ENCODE measurements at places on chromosomes 13 and 19.

GRCh38 chr19:28936001-28936400, 276.9 kb downstream of the UQCRFS1 start:
- no peak for DNase-seq

DNA sequence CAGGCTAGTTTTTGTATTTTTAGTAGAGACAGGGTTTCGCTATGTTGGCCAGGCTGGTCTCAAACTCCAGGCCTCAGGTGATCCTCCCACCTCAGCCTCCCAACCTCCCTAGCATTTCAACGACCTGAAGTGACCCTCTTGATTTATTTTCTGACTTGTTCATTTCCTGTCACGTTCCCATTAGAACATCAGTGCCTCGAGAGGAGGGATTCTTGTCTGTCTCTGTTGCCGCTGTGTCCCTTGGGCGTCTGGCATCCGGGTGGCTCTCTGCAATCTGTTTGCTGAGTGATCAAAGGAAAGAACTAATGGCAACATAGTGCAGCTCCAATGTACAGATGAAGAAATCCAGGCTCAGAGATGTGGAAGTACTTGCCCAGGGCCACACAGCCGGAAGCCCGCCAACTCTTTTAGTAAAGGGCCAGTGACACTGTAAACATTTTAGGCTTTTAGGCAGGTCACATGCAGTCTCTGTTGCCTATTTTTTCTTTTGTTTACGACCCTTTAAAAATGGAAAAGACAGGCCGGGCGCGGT, 47.5 kb downstream of the NFIC start:
- no peak for DNase-seq

- DNase-seq, result no peak
Observed at GRCh38 chr13:40440990-40441820, 225.2 kb downstream of the FOXO1 start.

DNA sequence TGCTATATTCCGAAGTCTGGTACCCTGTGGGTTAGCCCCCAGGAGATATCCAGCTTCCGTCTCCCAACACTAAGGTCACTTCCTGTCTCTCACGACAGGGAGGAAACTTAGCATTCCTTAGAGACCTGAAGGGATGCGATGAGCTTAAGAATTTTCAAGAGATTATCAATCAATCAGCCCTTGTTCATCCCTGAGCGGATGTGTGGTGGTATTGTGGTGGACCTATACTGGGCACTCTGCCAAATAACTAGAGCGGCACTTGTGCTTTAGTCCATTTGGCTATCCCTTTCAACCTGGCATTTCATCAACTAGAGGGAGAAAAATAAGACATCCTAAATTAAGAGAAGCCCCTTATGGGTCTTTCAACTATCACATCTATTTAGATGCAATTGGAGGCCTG, 30.9 kb upstream of the ZNF562 start:
- DNase-seq, result no peak

DNA sequence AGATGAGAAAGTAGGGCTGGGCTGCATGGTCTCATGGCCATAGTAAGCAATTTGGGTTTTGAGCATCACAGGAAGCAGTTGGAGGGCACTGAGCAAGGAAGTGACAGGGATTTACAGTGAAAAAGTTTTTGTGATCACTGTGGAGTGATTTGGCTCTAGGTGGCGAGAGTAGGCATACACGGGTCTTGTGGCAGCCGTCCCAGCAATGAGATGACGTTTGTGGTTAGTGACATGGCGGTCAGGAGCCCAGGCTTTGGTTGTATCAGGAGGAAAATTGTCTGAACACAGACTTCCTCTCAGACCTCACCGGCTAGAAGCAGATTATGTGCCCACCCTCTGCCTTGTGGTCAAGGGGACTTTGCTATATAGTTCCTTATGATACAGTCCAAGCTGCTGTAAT, 3.3 kb downstream of the ZNF444 start:
- no peak for DNase-seq

GRCh38 chr19:11549386-11549953, 9.6 kb downstream of the ELOF1 start:
- no peak for DNase-seq

DNA sequence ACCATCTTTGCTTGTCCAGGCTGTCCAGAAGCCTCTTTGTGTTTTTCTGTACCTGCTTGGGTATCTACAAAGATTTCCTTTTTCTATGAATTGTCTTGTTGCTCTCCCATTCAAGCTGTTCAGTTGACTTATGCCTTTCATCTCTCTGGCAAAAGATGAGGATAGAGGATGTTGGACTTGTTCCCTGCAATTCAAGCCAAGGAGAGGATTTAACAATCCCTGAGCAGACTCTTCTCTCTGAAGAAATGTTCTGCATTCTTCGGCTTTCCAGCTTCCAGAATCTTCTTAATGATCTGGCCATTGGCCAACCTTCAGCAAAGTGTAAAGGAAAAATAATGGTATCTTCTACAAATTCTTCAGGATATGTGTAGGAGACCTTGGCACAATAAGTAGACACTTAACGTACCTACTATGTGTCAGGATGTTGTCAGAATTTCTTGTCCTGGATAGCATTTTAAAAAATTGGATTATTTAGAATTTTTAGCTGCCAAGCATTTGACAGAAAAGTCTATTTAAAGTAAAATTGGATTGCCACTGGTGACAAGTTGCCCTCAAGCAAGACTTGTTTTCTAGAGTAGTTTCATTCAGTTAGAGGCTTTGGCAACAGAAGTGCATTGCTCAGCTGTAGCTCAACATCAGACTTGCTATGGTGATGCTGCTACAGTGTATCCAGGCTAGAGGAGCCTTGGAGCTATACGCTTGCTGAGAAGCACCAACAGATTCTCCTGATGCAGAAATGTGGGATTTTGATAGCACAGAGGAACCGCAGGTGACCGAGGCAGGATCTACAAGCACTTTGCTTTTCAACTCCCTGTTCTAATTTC, 455.7 kb downstream of the SUCLA2 start:
- DNase-seq, result no peak

Data from stimulated activated CD8-positive, alpha-beta memory T cell treated with anti-CD3 and anti-CD28 coated beads, Interleukin-7, amount 100 ng/mL, for 24 hours (primary cell).